ENCODE measurements at places on chromosomes 1 and 21. TPM values are rescaled to one million over a fixed set of nuclear protein-coding genes. Genes with fewer than 3 reads are reported as not detected.

DNA sequence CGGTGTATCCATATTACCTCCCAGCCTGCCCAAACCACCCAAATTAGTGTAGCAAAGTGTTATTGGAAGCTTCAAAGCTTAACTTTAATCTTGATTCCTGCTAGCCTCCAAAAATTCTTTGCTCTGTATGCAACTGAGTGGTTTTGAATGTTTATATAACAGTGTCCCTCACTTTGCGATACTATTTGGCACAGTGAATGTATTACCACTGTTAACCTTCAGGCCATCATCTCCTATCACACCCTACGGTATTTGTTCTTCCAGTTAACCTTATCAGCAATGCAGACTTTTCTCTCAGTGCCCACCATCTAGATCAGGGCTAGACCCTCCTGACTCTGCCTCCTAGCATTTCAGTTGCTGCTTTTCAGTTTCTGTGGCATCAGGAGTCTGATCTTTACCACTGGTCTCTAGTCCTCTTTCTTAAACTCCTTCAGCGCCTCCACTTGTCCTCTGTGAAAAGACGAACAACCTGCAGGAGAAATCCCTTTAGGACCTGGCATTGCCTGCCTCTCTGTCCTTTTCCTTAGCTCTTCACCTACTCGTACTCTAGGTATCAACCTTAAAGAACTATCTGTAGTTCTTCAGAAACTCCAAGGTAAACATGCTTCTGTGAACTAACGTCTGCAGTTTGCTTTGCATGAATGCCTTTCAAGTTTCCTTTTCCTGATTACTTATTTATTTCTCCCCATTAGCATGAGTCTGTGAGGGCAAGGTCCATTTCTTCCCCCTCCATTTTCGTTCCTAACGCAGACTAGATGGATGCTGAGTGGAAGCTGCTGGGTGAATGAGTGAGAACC, 71.7 kb downstream of the SNX7 start:
- no peak for DNase-seq

GRCh38 chr1:33175865-33176264, 6.0 kb downstream of the TRIM62 start:
- DNase-seq = no peak

GRCh38 chr1:43285269-43285990, at the start of gene C1orf210:
Gene C1orf210, minus strand, starts transcription at chr1:43285581. Its CDS starts 2,311 bp downstream, at chr1:43283270.
- DNase-seq = no peak

The BPNT1 gene
- total RNA-seq = 18.5 TPM

The AMPD1 gene
- total RNA-seq = not detected

The PCP4 gene
- 8.5 TPM for total RNA-seq

Measured in sciatic nerve (tissue), 2 donors.